ENCODE measurements at places on chromosomes 5 and 9.
A peak's percentile ranks its signal among the peaks of the same experiment; 100 is the strongest.

DNA sequence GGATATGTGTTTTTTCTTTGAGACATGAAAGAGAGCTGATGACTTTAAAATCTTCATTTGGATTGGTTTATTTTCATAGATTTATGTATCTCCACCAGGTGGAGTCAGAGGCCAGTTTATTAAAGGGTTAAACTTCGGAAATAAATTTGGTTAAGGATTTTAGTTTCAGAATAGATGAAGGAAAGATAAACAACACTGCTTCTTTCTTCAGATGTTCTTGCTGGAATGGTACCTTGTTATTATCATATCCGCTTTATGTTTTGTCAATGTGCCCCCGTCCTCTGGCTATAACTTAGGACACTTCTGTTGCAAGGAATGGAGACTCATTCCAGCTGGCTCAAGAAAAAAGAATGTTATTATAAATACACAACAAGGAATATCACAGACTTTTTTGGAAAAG lies 81.2 kb downstream of the ALDH1A1 start:
- ATAC-seq: no peak

- no peak for ATAC-seq
Observed at GRCh38 chr5:121967187-121967586, 5.4 kb downstream of the SRFBP1 start.

DNA sequence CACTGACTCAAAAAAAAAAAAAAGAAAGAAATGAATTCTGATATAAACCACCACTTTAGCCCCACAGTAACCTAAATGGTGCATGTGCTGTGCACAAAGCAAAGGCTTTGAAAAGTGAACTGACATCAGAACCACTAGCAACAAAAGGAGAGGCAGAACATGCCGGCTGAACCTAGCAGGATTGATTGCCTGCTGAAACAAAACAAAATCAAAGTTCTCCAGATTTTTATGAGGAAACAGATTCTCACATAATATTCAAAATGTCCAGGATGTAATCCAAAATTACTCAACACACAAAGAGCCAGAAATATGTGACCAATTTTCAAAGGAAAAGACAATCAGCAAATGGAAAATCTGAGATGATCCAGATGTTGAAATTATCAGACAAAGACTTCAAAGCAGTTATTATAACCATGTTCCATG lies 37.9 kb downstream of the UBTD2 start:
- no peak for ATAC-seq

GRCh38 chr5:15103130-15103529 lies 231.6 kb upstream of the ANKH start:
- peak; percentile 84 for ATAC-seq

GRCh38 chr5:173887610-173888472 lies at the start of gene CPEB4:
Gene CPEB4, plus strand, starts transcription at chr5:173888349. Its CDS starts 1,385 bp downstream, at chr5:173889734.
- ATAC-seq: peak; percentile 99

DNA sequence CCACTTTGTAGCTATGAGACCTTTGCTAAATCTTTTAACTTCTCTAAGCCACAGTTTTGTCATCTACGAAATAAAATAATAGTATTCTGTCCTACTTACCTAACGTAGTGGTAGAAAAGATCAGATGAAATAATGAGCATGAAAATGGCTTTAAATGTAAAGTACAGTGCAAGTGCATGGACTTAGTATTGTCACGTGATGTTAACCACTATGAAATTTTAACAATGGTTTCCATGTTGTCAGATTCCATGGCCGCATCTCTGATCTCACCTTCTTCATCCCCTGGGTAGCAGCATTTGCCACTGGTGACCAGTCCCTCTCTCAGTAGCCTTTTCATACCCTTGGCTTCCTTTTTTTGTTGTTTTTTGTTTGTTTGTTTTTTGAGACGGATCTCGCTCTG lies 45.9 kb downstream of the DNAH5 start:
- no peak for ATAC-seq

DNA sequence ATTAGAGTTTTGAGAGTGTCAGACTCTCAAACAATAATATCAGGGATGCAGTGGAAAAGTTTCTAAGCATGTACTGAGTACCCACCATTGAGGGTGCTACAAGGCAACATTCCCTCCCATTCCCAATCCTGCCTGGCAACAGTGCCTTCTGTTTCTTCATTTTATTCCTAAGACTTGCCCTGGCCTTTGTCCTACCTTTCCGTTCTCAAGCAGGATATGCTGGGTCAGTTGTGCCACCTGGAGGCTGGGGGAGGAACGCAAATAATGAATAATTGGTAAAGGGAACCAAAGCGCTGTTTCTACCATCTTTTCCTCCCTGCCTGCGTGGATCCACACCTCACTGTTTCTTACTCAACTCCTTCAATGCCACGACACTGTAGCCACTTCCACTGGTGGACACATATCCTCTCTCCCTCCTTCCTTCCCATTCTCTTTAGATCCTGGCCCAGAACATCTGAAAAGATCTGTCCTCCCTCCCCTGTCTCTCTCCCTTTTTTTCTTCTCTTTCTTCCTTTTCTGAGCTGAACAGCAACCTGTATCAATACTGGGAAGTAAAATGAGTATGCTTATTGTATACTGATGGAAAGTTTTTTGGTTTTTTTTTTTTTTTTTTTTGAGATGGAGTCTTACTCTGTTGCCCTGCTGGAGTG lies 149.5 kb downstream of the C9orf152 start:
- ATAC-seq: peak; percentile 71

GRCh38 chr5:132228241-132229035 lies 785 bp upstream of the P4HA2 start:
- no peak for ATAC-seq

GRCh38 chr5:96026406-96027041 lies 64.9 kb upstream of the ELL2 start:
- peak; percentile 17 for ATAC-seq

DNA sequence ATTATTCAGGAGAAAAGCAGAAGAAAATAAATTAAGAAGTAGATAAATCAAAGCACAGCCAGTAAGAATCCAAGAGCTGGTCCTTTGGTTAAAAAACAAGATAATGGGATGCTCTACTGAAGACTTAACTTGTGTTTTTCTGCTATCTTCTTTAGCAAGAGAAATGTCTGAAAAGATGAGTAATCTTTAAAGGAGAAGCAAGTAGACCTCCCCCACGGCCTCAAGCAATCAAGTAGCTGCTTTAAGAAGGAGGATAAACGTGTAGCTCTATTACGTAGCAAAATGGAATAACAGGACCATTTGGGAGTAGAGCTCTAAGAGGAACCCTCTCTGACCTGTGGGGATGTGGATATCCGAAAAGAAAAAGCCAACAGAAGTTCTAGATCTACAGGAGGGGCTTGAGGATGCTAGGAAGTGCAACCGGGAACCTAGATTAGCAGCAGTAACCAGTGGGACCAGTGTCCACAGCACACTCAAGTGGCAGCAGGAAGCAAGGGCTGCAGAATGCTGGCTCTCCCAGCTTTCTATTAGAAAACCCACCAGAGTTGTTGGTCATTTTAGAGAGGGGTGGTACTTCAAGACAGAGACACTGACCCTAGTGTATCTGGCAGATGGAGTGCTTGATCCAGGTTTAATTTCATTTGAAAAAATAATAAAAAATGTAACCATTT lies 185.4 kb downstream of the GABBR2 start:
- ATAC-seq: no peak

DNA sequence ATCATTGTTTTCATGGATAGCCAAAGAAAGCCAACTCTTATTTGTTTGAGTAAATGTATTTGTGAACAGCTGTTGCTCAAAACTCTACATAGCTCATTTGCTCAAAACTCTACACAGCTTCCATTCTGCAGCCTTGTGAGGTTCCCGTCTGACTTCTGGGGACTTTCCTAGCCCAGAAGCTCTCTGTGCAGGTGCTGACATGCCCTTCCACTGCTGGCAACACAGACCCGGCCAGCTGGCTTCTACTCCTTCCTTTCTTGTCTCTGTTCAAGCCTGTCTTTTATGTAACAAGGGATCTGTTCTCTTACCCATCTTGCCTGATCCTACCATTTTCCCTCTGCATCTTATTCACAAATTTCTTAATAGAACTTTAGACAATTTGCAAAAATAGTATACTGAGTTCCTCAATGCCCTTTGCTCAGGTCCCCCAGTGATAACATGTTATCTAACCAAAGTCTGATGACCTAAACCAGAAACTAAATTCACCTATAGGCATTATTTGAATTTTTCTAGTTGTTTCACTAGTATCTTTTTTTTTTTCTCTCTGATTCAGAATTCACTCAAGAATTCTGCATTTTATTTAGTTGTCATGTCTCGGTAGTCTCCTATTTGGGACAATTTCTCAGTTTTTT lies 556.5 kb upstream of the SEMA6A start:
- ATAC-seq: peak; percentile 94

DNA sequence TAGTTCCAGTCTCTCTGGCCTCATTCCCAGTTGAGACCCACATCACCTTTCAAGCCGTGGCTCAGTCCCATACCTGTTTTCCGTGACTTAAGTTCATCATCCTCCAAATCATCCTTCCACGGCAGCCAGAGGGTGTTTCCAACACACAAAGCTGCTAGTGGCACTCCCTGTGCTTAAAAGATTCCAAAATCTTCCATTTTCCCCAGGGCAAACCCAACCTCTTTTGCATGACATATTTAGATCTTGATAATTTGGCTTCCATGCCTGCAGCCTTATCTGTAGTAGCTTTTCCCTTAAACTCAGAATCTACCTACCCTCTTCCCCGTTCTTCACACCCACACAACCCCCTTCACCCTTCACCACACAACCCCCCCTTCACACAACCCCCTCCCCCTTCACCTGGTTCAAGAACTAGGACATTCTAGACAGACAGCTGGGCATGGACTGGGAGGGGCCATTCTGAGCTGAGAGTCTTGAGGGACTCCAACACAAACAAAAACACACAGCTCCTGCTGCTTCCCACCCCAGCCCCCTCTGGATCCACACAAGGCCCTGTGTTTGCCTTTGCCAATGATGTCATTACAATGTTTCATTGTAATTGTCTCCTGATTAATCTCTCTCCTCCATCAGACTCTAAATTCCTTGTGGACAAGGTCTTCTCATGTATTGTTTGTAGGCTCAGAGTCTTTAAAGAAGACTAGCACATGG lies 268.2 kb downstream of the SH3GL2 start:
- no peak for ATAC-seq

- ATAC-seq: peak; percentile 84
Observed at GRCh38 chr5:137629646-137630045, 106.2 kb downstream of the KLHL3 start.

DNA sequence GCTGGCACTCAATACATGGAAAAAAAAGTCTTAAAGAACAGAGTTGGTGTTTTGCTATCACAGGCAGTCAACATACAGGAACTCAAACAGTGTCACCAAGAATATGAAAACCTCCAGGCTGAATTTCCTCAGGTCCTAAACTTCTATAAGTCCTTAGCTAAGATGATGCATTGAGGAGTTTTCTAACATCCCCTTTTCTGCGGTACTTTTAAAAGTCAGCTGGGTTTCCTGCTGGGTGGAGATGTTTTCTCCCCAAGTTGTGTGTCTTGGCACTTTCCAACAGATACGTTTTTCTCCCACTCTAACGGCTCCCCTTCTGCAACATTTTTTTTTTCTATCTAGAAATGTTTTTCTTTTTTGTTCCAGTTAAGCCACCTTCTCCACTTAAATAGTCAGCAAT lies 244.8 kb upstream of the HAPLN1 start:
- ATAC-seq: no peak

DNA sequence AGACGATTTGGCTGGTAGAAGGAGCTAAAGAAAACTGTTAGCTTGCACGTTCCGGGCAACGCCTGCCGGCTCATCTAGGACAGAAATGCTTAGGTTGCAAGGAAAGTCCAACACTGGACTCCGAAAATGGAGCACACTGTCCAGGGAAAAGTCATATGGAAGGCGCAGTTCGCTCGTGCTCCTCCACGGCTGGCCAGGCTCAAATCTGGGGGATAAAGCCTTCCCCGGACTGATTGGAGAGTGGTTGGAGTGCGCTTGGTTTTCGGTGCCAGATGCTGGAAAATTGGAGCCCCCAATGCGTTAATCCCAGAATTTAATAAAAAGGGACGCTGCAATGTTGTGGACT lies 955 bp downstream of the CDH6 start:
- ATAC-seq: no peak

DNA sequence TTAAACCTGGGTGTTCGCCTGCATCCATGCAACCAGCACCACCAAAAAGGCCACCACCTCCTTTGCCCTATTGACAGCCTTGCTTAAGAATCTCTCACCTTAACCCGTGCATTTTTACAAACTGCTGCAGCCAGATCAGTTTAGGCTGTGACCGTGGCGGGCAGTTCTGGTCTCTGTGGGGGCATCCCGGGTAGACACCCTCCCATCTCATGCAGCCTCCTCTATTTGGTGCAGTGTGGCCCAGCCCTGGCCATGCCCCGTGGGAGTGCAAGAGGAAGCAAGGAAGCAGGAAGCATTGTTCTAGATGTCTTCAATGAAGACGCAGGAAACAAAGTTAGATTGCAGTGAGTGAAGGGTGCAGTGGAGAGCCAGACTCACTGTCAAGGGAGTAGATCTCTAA lies 108.8 kb upstream of the MVB12B start:
- ATAC-seq: no peak

- no peak for ATAC-seq
Observed at GRCh38 chr5:158273035-158273434, 414.1 kb upstream of the CLINT1 start.

DNA sequence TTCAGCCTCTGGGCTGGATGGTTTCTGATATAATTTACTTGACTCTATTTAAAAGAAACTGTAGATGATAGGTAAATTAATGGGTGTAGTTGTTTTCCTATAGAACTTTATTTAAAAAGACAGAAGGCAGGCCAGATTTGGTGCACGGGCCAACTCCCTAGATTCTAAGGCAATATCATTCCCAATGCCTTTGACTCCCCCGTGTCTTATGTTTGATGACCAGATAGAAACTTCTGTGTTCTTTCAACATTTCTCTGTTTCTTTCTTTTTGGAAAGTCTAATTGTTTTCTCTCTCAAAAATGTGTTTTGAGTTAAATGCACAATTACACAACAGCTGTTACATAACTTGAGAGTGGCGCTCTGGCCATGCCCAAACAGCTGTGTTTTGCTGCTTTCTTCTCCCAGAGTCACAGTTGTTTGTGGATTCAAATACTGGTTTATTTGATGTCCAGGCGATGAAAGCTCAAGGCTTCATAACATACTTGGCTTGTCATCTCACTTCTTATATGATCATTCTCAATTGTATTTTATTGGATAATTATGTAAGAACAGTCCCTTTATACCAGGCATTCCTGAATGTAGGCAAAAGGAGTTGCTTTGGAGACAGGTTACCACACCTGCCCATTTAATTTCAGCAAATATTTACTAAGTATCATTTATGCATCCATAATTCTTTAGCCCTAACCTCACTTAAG lies 1.7 kb upstream of the ALDH1A1 start:
- ATAC-seq: no peak

DNA sequence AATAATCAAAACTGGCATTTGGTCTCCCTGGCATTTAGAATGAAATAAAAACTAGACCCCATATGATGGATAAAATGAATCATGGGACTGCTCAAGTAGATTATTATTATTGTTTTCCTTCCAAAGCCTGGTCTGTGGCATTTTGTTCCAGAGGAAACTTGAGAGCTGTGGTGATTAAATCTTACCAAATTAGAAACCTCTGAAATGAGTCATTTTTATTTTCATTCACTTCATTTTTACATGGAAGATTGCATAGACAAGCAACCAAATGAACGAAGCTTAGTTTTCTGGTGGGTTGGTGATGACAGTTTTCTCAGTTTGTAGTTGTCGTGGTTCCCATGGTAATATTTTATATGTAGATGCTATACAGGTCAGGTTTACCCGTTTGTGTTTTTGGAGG lies 23.4 kb downstream of the PAM start:
- no peak for ATAC-seq

GRCh38 chr9:107948601-107949000 lies 459.0 kb upstream of the KLF4 start:
- ATAC-seq: no peak
